ENCODE measurements at places on chromosomes 6 and 20. TPM values are rescaled to one million over a fixed set of nuclear protein-coding genes. Genes with fewer than 3 reads are reported as not detected.

DNA sequence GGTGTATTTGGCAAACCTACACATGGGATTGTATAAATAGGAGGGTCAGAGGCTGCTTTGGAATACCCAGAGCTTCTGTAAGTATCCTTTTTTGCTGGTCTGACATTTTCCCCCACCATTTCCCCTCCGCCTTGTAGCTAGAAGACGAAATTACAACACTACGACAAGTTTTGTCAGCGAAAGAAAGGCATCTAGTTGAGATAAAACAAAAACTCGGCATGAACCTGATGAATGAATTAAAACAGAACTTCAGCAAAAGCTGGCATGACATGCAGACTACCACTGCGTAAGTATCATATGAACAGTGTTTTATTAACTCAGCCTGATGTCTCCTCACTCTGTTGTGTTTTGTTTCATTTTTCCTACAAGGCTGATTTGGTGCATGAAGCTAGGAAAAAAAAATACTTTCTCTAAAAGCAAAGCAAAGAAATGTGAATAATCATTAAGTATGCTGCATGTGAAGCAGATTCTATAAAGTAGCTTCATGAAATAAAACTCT lies 72.7 kb downstream of the HDDC2 start:
- no peak for DNase-seq

Gene LY6G6D
- not detected for total RNA-seq

DNA sequence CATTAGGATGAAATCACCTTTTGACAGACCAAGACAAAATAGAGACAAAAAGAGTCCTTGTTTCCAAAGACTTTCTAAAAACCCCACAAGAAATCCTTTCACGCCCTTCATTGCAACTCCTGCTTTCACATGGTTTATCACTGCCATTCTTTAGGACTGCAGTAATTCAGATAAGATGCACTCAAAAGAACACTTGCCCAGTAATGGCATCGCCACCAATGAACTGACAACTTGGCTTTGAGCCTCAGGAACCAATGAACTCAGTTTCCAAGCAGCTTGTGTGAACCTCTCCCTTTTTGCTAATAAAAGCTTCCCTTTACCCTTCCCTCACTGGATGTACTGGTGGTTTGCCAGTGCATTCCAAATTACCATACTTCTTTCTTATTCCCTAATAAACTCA lies 21.8 kb downstream of the OSTM1 start:
- DNase-seq = no peak

DNA sequence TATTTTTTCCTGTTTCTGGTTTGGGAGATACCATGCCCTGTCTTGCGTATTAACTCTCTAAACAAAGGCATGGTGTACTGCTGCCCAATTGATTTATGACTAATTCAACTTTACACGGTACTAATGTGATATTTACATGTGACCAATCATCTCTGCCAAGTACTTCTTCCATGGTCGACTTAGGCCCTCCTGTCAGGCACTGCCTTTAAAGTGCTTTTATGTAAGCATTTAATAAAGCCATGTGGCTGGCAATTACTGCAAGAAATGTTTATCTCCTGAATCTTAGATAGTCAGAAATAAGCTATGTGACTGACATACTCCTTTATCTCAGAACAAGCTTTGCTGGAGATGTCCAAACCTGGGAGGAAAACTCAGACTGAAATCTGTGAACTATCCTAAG lies 323.4 kb downstream of the BTBD3 start:
- DNase-seq = no peak

Gene PERP
- 1.4 TPM for total RNA-seq

- DNase-seq = no peak
These were observed 138.7 kb downstream of the ZMYND8 start for GRCh38 chr20:47217482-47218446.

Measured in occipital lobe (tissue), 3 donors.